ENCODE measurements at places on chromosomes 6 and 20. TPM values are rescaled to one million over a fixed set of nuclear protein-coding genes. Genes with fewer than 3 reads are reported as not detected.

The SGK2 gene
- total RNA-seq, result not detected

The TUBB gene
- 858 TPM for total RNA-seq

The SERAC1 gene
- 7.8 TPM for total RNA-seq

The PLEKHG1 gene
- total RNA-seq, result 30.7 TPM

The NPEPL1 gene
- 44.4 TPM for total RNA-seq

The ZNF512B gene
- 18.9 TPM for total RNA-seq

The BMP2 gene
- 34.2 TPM for total RNA-seq

The TAF4 gene
- 8.0 TPM for total RNA-seq

The TMEM74B gene
- total RNA-seq, result 1.1 TPM

The RIPPLY2 gene
- not detected for total RNA-seq

The FAM83C gene
- total RNA-seq, result not detected

The ZSCAN23 gene
- 1.8 TPM for total RNA-seq

The SENP6 gene
- total RNA-seq, result 122 TPM

The MAFB gene
- 5.9 TPM for total RNA-seq

The FAM217A gene
- total RNA-seq, result not detected

The TAGAP gene
- total RNA-seq, result not detected

The LRFN2 gene
- not detected for total RNA-seq

The CST2 gene
- total RNA-seq, result not detected

The BPIFB1 gene
- not detected for total RNA-seq

The TNXB gene
- 4.2 TPM for total RNA-seq

Measured in vein endothelial cell (primary cell).